ENCODE measurements at places on chromosomes 5 and 9.

DNA sequence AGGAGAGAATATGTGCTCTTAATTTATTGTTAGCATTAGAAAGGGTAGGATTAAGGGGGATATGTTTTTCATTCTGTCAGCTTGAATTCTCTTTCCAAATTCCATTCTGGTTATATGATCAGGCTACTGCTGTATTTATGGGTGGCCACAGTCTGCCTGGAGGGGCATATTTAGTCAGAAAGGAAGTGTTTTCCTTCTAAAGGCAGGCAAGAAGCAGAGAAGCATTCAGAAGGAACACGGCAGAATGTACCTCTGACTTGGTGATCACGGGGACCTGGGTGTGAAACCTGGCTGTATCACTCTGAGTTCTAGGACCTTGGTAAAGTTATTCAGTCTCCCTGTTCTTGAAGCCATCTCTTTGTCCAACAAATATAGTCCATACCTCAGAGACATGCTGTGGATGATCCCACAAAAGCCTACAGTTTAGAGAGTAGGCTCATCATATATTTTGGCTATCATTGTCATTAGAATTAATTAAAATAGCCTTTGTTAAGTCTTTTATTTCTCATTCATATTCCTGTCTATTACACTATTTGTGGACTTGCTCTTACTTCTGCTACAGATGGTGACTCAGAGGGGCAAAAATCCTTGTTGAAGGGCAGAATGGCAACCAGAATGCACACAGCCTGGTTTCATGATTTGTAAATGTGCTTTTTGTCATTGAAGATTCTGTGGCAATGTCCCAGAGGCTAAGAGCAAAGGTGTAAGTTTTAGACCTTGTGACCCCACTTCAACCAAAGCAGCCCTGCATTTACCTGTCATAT is 2.7 kb downstream of the TNC start:
- no peak for DNase-seq

DNA sequence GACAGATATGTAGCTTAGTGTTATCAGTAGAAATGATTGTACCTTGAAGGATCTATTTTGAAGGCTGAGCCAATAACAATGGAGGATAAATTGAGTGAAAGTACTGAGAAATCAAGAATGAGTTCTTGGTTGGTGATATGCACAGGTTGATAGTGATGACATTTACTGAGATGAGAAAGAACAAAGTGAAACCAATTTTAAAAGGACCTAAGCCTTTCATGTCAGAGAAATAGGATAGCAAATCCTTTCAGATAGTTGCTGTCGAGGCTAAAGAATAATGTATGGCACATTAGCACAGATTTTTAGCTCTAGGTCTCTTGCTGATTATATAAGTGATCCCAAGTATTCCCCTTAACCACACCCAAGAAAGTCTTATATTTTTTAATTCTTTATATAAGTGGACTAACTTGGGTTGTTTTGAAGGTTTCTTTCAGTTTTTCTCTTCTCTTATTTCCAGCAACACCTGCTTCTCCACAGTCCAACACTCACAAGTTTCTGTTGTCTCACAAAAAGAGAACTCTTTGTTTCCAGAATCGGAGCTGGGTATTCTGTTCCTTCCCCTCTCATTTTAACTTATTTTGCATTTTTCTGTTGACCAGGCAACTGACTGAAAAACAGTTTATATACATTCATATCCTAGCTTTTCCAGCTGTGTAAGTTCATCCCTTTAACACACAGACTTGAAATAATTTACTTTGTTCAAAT is 286.9 kb upstream of the ATP10B start:
- DNase-seq: no peak

- DNase-seq: no peak
These were observed 170.4 kb upstream of the PANK3 start for GRCh38 chr5:168749391-168750100.

GRCh38 chr9:90459321-90459720 is 183.3 kb downstream of the DIRAS2 start:
- DNase-seq: no peak
